ENCODE measurements at places on chromosomes 7 and 10. TPM values are rescaled to one million over a fixed set of nuclear protein-coding genes. Genes with fewer than 3 reads are reported as not detected.
A peak's percentile ranks its signal among the peaks of the same experiment; 100 is the strongest.

DNA sequence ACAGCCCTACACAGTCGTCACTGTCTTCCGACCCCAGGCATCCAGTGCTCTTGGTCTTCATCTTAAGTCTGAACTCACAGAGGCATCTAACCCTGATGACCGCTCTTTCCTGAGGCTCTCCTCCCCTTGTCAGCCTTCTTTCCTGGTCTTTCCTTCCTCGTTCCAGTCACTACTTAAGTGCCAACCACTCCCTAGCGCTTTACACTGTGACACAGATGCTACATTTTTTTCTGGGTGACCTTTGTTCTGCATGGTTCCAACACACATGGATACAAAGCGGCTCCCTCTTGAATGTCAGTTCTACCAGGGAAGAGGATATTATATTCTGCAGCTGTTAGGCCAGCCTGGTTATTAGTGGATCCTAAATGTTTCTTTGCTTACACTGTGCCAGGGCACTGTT lies 12.7 kb downstream of the YWHAG start:
- no peak for DNase-seq

DNA sequence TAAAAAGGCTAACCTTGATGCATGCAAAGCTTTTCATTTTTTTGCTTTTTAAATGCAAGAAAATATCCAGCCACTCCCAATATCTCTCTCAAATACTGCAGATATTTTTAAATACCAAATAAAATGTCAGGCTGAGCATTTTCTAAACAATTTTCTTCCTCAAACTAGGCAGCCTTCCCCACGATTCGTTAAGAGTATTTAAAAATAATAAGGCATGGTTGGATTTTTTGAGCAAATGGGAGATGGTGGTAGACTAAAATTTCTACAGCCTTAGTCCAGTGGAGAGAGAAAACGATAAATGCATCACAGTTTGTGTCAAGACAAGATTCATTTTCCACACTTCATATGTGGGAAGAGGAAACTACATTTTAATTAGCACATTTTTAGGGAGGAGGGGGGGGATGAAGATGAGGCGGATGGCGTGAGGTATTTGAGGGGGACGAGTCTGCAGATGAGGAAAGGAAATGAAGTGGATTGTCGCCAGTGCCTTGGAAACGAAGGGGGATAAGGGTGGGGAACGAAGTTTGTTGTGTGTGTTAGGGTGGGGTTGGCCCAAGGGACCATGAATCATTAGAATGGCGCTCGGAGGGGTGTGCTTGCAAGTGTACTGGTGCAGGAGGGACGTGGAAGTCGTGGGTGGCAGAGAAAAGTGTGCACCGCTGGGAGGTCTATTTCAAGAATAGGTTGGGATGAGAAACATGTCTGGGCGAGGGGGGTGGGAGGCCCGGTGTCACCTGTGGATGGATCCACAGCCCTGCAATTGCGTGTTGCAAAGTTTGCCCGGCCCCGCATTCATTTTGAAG lies 1.2 kb upstream of the ADD3 start:
- DNase-seq: no peak

DNA sequence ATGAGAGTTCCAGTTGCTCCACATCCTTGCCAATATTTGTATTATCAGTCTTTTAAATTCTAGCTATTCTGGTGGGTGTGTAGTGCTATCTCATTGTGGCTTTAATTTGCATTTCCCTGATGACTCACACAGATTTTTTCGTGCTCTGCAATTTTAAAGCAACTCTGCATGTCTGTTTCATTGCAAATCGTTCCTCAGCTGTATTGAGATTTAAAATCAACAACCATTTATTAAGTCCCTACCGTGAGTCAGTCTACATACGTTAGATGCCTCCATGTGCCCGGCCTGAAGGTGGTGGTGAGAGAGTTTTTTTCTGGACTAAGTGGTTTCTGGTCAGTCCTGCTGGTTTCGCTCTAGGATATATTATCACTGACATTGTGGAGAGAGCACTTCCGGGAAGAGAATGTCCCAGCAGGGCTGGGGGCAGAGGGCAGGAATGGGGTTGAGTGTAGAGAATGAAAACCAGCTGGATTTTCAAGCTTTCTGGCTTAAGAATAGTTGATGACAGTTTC lies 8.4 kb upstream of the HYCC1 start:
- DNase-seq: no peak

- DNase-seq: no peak
Measured at GRCh38 chr7:47537716-47538675, 43.9 kb downstream of the TNS3 start.

- no peak for DNase-seq
Measured at GRCh38 chr7:36583318-36583717, 141.0 kb downstream of the AOAH start.

- DNase-seq: no peak
Measured at GRCh38 chr7:151409667-151410404, at the start of gene WDR86. TSS of gene WDR86 (minus strand) at chr7:151410038. CDS start at chr7:151409589, 449 bp downstream.

DNA sequence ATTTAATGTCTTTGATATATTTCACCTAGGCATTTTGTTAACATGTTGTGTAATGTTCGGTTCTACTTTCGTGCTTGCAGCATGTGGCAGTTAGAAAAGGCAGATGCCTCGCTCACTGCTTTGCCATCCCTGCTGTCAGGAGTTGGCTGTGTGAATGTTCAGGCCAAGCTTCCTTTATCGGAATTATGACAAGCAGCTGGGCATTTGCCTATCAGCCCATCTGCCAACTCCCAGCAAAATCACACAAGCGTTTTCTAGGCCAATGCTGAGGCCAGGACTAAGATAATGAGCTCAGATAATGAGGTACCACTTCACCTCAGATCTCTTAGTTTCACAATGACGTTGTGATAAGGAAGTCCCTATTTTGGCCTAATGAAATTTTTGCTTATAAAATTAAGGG lies 212.7 kb upstream of the FAM3C start:
- DNase-seq: no peak

DNA sequence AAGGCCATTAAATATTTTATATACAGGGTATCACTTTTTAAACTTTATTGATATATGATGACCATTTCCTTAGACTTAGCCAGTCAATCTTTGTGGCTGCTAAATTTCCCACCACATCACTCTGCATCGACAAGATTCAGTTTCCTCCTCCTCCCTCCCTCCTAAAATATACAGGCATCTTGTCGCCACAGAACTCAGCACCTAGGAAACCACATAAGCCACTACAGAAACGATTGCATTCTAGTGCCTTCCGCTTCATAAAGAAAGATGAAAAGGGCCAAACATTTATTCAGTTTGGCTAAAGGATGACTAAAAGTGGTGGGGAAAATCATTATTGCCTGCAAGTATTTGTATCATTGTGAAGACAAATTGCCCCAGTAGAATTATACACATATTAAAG lies 30.7 kb downstream of the ERCC6 start:
- DNase-seq: peak; percentile 62

- no peak for DNase-seq
Measured at GRCh38 chr7:16921644-16922257, 40.0 kb upstream of the AGR3 start.

DNA sequence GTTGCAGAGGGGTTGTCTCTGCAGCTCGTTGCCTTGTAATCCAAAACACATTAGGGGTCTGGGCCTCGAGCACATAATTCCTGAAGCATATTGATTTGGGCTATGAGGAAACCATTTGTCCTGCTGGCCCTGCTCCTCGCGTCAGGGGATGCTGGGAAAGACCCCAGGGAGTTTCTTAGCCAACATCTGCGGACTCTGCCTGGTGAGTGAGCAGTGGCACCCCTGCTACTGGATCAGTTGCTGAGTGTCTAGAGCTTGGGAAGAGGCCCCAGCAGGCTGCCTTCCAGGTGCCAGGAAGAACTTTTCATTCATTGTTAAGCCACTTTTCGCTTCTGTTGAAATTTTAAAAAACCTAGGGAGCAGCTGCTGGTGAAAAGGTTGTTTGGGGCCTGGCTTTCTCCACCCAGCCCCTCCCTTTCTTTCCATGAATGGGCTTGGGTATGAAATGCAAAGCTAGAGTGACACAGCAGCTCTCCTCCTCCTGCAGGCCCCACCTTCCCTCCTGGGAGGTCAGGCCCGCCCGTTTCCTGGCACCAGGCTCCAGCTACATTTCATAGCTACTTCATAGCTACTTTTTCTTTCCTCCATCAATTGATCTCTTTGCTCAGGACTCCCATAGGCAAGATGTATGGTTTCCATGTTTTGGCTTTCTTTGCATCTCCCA lies 26.8 kb downstream of the TACR2 start:
- DNase-seq: no peak

GRCh38 chr7:78226059-78226719 lies 427.6 kb downstream of the PHTF2 start:
- no peak for DNase-seq

The FAM25C gene
- not detected for polyA plus RNA-seq

The LDB3 gene
- 2.9 TPM for polyA plus RNA-seq

The WNT8B gene
- polyA plus RNA-seq: 0.18 TPM

The ADAM12 gene
- polyA plus RNA-seq: 0.96 TPM

The CDC14C gene
- polyA plus RNA-seq: not detected

The ST8SIA6 gene
- polyA plus RNA-seq: 0.18 TPM

Data from thymus (tissue), 14 donors.